Cardiac fibroblast (primary cell): ENCODE measurements at places on chromosomes 11 and 22.

DNA sequence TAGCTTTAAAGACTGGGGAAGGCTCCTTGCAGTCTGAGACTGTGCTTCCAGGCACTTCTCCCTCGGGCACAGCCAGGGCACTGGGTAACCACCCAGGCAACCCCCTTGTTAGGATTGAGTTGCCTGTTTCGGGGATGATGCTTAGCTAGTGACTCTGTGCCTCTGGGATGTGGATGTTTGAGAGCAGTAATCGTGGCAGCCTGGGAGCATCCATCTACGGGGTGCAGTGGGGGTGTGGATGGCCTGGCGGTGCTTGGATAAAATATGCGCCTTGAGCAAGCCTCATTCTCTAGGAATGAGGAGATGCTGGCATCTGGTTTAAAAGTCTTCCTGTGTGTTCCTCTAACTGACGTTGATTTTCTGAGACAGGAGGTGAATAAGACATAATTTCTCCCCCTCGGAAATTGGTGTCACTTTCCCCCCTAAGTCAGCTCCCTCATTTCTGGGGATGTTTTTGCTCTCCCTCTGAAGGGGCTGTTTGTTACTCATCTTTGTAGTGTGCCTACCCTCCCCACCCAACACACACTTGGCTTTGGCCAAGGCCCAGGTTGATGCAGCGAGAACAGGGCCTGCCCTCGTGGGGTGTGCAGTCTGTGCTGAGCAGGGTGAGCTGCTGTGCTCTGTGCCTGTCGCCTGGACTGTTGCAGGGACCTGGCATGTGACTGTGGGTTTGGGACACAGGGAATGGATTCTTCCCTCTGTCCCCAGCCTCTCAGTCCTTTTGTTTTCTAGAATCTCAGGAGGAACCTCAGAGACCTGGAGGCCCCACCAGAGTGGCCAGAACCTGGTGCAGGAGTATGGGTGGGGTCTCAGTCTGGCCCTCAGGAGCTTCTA lies 2.0 kb downstream of the GNAZ start:
- DNase-seq, result no peak

DNA sequence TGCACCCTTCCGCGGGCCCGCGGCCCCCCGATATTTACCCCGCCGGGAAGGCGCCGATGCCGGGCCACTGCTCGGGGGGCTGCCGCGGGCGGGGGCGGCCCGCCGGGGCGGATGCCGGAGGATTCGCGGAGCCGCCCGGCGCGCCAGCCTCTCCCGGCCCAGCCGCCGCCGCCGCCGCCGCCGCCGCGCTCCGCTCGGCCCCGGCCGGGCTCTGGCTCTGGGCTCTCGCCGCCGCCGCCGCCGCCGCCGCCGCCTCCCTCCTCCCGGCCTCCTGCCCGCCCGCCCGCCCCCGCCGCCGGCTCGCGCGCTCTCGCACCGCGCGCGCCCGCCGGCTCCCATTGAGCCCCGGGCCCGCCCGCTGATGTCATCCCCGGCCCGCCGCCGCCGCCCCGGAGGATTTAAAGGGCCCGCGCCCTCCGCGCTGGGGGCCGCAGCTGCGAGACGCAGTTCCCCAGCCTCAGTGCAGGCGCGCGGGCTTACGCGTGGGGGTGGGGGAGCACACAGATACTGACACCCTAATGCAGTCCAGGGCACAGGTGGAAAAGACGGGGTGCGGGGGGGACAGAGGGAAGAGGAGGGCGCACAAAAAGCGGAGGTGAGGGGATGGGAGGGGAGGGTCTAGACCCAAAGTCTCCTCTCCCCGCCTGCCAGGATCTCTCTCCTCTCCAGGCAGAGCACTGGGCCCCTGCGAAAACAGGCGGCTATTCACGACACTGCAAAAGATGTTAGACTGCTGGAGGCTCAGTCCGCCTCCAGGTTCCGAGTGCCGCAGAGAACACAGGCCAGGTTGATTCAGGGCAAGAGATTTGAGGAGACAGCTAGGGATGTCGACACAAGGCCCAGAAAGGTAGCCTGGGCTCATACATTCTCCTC lies at the start of gene CSNK1E:
CSNK1E (minus strand) TSS at position 312 of the 873 bp plus-strand sequence. CDS start 3,276 bp downstream, outside the sequence.
- peak; percentile 60 for DNase-seq

- DNase-seq, result peak; percentile 63
These were observed 15.3 kb upstream of the ACCSL start for GRCh38 chr11:44032299-44033085.

DNA sequence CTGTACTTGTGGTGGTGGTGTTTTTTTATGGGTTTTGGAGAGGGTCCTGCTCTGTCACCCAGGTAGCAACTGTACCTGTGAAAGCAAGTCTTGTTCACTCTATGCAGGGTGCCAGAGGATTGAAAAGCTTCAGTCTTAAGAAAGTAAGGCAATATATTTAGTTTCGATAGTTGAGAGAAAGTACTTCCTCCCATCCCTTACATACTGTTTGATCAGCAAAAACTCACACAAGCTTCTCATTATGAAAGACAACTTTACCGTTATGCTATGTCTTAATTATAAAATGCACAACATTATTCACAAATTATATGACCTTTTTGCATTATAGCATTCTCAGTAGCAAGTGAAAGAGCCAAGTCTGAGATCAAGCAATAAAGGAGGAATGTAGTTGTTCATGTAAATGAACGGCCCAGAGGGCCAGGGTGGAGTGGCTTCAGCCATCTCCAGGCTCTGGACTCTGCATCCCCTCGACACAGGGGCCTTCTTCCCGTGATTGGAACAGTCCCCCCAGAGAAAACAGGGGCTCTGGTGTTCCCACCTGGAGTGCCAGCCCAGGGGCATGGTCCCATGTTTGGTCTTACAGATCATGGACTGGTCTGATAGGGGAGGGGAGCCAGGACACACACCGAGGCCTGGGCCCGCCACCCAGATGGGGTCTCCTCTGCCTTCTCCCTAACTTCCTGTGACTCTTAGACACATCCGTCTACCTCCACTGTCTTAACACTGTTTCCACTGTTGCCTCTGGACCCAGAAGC lies 38.7 kb upstream of the CTTN start:
- no peak for DNase-seq

GRCh38 chr11:77560605-77561004 lies 29.1 kb upstream of the AQP11 start:
- DNase-seq, result peak; percentile 40

DNA sequence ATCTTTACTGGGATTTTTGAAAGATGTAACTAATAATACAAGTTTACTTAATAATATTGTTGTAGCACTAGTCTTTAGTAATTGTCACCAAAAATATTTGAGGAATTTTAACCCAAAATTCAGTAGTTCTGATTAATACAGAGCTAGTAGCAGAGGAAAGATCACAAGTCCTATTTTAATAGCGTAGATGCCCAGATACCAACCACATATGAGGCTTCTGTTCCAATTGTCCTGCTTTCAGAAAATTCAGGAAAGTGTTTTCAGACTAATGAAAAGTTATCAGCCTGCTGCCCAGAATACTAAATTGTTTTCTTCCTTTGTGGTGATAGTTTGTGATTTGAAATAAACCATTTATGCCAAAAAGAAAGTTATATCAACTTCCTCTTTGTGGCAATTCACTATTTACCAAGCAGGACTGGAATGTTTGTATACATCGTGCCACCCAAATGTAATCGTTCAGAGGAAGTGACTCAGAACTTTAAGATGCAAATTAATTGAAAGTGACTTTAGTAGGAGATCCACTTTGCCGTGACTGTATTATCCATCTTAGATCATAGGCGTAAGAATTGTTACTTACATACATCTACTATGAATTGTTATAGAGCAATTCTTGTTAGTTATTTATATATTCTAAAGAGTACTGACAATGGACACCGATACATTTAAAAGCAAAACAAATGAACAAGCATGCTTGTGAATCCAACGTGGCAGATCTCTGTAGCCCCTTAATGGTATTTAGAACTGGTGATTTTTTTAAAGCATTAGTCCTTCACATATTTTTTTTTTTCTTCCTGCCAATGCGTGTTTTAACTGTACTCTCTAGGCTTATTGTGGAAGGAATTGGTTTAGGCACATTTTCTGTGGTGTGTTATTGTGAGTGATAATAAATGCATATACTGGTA lies 231.0 kb downstream of the DDX10 start:
- peak; percentile 51 for DNase-seq

DNA sequence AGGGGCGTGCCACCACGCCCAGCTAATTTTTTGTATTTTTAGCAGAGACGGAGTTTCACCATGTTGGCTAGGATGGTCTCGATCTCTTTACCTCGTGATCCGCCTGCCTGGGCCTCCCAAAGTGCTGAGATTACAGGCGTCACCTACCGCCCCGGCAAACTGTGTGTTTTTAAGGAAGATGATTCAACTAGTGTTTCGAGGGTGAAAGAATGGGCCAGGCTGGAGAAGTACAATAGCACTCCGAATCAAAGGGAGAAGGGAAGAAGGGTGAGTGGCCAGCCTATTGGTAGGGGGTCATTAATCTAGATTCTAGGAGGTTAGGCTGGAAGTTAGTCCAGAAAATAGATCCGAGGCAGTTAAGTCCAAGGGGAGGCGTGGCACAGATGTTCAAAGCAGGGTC lies 2.9 kb upstream of the CECR2 start:
- no peak for DNase-seq

DNA sequence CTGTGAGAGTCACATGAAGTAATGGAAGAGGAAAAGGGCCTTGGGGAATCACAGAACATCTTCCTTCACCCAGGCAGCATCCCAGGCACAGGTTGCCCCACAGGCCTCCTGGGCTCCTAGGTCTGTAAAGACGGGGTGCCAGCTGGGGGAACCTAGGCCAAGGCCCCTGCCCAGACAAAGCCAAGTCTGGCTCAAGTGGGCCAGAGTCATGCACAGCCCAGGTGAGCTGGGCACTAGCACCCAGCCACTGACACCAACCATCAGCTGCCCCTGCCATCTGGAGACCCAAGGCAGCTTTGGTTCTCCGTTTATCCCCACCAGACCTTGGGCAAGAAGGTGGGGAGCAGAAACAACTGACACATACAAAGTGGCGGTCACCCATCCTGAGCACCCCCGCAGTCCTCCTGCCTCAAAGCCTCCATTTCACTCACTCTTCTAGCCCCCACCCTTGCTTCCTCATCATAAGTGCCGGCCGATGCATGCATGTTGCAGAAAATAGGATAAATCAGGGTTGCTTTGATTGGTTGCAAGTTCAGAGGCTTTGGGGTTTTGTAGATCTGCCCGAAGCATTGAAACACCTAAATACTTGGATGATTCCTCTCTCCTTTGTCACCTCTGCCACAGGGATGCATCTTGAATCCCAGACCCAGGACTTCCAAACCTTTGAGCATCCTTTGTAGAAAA lies 26.5 kb upstream of the TMPRSS4 start:
- no peak for DNase-seq

GRCh38 chr11:74948898-74949752 lies at the start of the genes SPCS2 and XRRA1:
Gene SPCS2, plus strand, starts transcription at chr11:74949266. Its CDS starts 20 bp downstream, at chr11:74949286.
Gene XRRA1, minus strand, starts transcription at chr11:74949091. Its CDS starts 8,213 bp downstream, at chr11:74940878.
- peak; percentile 99 for DNase-seq

- DNase-seq, result no peak
These were observed 862 bp upstream of the PDXP start for GRCh38 chr22:37657590-37658132.

- DNase-seq, result peak; percentile 28
These were observed 48.0 kb downstream of the KDM2A start for GRCh38 chr11:67167091-67167490.

GRCh38 chr22:44309137-44309536 lies 3.6 kb downstream of the SHISAL1 start:
- DNase-seq, result peak; percentile 94

DNA sequence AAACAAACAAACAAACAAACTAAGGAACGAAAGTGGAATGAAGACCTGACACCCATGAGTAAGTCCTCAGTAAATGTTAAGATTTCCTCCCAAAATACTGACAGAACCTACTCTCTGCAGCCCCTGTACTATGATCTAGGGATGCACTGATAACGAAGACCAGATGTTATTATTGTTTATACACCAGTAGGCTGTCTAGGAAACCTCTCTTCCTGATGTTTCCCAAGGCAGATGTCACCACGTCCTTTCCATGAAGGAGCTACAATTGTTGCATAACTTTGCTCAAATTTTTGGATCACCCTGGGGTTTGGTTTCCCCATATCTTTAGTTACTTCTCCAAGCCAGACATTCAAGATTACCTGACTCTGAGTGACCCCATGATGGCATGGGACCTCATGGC lies 340.7 kb downstream of the MIAT start:
- no peak for DNase-seq

DNA sequence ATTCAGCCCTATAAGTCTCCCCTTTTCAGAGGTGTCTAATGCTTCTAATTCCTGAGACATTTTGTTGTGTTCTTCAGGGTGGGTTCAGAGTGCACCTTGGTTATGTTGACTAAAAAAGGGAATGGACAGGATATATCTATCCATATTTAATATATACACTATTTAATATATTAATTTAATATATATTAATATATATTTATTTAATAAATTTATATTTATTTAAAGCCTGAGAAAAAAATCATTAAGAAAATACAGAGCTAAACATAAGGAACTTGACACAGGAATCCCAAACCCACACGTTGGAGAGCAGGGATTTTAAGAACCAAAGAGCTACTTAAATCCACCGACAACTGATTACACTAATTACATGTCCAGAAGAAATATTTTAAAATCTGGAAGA lies 674.2 kb upstream of the KIRREL3 start:
- DNase-seq, result no peak

DNA sequence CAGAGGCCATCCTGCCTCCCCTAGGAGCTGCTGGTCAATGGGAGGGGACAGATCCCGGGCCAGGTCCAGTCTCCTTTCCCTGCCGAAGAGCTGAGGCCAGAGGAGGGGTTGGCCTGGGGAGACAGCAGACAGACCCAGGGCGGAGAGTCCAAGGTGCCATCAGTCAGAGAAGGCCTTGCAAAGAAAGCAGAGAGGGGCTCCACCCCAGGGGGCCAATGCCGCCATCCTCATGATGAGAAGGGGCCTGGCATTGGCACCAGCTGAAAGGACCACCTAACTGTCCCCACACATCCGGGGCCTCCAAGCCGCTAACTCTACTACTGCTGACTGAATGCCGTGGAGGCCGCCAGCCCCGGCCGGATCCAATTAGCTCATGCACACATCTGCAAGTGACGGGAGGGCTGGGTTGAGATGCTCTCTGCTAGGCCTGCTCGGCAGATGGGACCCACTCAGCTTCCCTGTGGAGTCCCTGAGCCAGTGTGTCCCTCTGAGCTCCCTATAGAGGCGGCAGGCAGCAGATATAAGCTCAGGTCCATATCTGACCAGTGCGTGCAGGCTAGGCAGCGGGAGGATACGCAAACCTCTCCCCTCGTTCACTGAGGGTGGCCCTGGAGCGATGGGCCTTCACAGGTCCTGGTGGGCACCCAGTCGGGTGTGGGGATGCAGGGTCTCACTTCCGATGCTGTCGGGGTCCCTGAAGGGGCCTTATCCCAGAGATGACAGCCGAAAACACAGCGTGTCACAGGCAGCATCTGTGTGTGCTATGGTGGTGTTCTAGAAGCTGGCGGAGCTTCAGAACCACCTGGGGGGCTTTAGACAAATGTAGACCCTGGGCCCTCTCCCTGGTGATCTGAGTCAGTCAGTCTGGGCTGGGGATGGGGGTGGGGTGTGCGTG lies 183.9 kb downstream of the CTTN start:
- no peak for DNase-seq

DNA sequence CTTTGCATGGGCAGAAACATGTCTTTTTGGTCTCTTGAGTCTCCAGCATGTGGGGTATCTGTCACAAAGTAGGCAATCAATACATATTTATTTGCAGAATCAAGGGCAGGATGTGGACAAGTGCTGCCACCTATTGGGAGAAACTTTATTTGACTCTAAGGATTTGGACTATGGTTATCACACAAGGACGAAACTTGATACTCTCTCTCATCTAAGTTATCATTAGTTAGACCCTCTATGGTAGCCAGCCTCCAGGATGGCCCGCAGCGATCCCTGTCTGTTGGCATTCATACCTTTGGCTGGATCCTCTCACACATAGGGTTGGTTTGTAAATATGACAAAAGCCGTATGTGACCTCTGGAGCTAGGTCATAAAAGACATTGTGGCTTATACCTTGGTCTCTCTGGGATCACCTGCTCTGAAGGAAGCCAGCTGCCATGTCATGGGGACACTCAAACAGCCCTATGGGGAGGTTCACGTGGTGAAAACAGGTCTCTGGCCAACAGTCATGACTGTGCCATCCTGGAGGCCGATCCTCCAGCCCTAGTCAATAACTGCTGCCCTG lies 1.1 kb upstream of the FBXO7 start:
- peak; percentile 71 for DNase-seq
